Neural cell (in vitro differentiated cells): ENCODE measurements at places on chromosomes 3 and 15. TPM values are rescaled to one million over a fixed set of nuclear protein-coding genes. Genes with fewer than 3 reads are reported as not detected.

The MEX3B gene
- 38.8 and 46.0 TPM in 2 replicates for polyA plus RNA-seq

The TTLL13 gene
- polyA plus RNA-seq: 0.33 TPM in 1 of 2 replicates, not detected in the other

The P2RY12 gene
- polyA plus RNA-seq: not detected in 2 replicates

The POC1A gene
- polyA plus RNA-seq: 0.96 and 1.3 TPM in 2 replicates

The CHRNA3 gene
- polyA plus RNA-seq: 2.4 TPM in 2 replicates

The KLF15 gene
- 0.46 TPM in 1 of 2 replicates, not detected in the other for polyA plus RNA-seq

The CLEC3B gene
- 2.6 and 4.9 TPM in 2 replicates for polyA plus RNA-seq

The ZBED2 gene
- not detected in 2 replicates for polyA plus RNA-seq

The RSL24D1 gene
- 184 and 227 TPM in 2 replicates for polyA plus RNA-seq

The P3H2 gene
- polyA plus RNA-seq: 0.68 and 3.8 TPM in 2 replicates

The RETNLB gene
- not detected in 2 replicates for polyA plus RNA-seq

The EXD1 gene
- 0.40 TPM in 1 of 2 replicates, not detected in the other for polyA plus RNA-seq

The GNAT1 gene
- not detected in 2 replicates for polyA plus RNA-seq
